ENCODE measurements at places on chromosomes 13 and 19.

GRCh38 chr19:37334179-37335071 is 36.5 kb upstream of the ZNF527 start:
- peak; percentile 75 for DNase-seq

DNA sequence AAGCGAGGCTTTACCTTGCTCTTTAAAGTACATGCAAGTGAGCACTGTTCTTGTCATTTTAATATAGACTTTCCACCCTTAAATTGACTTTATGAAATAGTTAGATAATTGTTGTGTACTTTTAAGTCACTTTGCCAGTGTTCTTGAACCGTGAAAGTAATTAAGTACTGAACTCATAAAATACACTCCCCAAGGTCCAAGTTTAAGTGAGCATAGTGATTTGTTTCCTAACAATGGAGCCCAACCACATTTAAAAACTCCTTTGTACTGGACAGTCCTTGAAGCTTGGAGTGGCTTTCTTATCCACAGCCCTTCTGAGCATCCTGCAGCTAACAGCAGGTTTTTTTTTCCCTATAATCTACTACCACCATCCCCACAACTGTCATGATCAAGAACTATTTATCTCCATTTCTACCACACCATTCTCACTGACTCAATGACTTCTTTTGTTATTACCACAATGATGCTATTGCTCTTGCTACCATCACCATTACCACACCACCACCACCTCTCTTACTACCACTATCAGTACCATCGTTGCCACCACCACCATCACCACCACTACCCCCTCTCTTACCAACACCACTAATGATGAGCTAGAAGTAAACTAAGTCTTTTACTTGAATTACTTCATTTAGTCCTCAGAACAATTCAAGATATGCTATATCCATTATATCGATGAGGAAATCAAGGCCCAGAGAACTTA is 452.6 kb downstream of the DIAPH3 start:
- DNase-seq: no peak

GRCh38 chr19:19642506-19643157 is 825 bp downstream of the GMIP start:
- peak; percentile 39 for DNase-seq

GRCh38 chr13:42967660-42968059 is 24.4 kb downstream of the EPSTI1 start:
- DNase-seq: no peak

DNA sequence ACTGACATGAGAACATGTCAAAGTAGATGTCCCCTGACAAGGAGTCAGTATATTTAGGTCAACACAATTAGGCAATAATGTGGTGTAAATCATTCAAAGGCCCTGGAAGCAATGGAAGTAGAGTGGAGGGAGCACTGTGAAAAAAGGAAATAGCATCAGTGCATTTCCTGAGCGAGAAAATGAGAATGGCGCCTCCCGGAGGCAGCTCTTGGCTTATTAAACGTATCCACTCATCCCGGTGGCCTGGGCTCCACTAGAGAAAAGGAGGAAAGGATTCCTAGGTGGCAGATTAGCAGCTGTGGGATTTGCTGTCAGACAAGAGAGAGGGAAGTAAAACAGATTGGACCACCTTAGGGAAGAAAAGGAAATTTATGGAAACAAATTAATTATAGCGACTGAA is 173.7 kb upstream of the TMTC4 start:
- DNase-seq: no peak

DNA sequence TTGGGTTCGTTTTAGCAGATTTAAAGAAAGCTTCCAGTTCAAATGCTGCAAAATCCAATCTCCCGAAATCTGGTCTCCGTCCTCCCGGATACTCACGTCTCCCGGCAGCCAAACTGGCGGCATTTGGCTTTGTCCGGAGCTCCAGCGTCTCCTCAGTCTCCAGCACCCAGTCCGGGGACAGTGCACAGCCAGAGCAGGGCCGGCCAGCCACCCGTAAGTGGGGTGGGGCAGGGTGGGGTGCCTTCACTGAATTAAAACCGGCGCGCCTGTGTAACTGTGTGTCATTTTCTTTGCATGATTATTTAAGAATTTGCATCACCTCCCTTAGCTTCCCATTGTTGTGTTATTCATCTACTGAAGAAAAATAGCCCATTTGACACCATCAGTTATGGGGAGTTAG is 280.6 kb downstream of the MTUS2 start:
- DNase-seq: no peak

DNA sequence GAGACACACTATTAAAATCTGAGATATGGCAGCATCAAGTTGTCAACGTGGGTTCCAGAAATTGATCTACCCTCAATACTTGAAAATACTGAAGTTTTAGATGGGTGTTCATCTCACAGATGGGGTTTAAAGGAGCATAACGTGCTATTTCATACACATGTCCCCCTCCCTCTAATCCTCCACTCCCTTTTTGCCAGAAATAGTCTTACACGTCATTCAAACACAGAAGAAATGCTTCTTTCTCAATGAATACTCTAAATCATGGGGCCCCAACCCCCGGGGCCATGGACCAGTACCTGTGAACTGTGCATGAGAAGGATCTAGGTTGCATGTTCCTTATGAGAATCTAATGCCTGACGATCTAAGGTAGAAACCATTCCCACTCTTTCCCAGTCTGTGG is 19.6 kb downstream of the KLF12 start:
- no peak for DNase-seq

GRCh38 chr19:11113140-11113708 is 24.0 kb downstream of the LDLR start:
- DNase-seq: no peak

- peak; percentile 43 for DNase-seq
Measured at GRCh38 chr19:49017666-49018351, 918 bp upstream of the LHB start.

GRCh38 chr19:45231891-45232290 is 13.3 kb downstream of the EXOC3L2 start:
- no peak for DNase-seq

- DNase-seq: no peak
Measured at GRCh38 chr19:48966541-48967345, 1.6 kb downstream of the FTL start.

- DNase-seq: no peak
Measured at GRCh38 chr19:33613620-33614000, 8.1 kb upstream of the CHST8 start.

DNA sequence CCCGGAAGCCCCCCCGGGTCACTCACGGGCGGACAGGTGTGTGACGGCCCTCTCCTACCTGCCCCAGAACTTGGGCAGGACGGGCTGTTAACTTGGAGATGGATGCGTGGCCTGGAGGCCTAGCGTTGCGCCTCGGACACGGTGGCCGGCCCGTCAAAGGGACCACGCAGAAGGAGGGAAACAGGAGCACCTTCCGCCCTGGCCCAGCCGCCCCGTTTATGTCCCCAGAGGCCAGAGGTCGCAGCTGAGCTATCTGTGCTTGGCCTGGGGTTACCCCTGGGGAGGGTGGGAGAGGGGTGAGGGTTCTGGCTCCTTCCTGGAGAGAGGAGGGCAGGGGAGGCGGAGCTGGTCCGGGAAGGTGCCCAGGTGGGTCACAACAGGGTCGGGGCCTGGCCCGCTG is 35.6 kb downstream of the GADD45B start:
- DNase-seq: no peak

DNA sequence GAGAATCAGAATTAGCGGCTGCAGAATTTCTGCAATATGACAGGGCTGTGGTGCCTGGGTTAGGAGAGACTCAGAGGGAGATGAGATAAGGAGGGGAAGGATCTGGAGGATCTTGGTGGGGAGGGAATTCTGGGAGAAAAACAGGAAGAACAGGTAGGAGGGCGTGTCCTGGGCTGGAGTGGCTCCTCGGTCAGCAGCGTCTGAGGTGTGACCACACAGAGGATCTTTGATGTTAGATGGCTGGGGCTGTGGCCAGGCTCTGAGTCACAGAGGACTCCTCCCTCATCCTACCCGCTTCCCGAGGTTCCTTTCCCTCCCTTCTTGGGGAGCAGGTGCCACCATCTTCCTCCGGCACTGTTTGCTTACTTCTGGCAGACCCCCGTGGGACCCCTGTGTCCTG is 6.4 kb upstream of the KLK6 start:
- DNase-seq: no peak

DNA sequence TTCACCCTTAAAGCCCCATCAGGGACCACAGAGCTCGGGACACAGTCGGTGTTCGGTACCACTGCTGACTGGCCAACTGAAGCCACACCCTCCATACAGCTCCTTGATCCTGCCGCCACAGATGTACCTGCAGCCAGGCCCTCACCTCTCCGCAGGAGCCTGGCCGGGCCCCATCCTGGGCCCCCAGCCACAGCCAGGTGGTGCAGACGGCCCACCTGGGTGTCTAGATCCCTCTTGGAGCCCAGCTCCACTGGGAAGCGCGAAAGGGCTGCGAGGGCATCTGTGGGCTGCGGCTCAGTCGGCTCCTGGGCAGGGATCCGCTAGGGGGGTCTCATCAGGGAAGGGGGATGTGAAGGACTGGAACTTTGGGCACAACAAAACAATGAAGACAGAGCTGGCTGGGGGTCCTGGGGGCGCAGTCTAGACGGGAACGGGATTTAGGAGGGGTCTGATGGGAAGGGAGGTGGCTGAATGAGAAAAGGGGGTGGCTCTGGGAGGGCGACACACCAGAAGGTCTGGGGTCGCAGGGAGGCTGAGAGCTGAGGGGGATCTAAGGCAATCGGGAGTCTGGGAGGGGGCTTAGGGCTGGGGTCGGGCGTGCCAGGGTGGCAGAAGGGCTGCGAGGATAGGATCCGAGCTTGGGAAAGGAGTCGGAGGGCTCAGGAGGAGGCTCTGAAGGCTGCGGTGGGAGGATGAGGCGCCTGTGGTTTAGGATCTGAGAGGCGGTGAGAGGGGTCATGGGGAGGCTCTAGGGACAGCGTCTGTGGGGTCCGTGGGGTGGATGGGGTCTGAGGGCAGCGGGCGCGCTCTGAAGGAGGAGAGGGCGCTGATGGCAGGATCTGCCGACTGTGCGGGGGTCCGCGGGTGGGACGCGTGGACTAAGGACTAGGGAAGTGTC is 15.8 kb downstream of the PRODH2 start:
- DNase-seq: no peak

DNA sequence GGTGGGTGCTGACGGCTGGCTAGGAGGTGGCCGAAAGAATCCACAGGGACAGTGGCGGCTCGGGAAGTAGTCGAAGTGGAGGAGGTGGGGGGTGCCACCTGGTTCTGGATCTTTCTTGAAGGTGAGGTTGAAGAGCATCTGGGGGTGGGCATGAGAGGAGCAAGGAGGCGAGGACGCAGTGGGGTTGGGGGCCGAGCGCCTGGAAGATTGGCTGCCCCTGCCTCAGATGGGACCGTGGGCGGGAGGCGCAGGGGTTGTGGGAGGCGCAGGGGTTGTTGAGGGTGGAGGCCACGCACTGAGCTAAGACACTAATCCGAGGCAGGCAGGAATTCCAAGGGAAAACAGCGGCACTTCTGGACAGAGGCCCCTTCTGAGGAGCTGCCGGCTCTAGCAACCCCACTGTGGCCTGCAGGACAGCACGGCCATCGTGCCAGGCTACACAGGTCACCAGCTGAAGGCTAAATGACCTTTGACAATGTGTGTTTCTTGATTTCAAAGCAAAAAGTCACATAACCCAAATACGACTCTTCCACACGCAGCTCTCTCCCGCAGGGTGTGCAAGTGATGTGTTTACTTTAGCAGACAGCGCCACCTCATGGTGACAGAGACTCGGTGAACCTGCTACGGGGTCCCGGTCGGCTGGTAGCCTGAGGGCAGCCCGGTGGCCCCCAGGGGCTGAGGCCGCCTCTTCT is 44.1 kb upstream of the RANBP3 start:
- DNase-seq: peak; percentile 69

DNA sequence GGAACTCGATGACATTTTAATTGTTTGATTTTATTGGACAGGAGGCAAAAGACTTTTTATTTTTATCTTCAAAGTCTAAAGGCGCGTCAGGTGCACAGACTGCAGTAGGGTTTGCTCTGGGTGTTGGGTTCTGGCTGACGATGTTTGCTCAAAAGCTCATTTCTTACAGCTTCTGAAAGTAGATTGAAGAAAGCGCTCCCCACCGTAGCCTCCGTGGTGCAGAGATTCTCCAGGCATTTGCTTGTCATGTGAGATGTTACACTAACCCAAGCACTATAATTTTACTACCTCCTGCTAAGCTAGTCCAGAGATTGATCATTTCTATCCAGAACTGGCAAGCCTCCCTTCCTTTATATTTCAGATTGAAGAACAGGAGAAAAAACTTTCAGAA is 14.5 kb upstream of the ATP11A start:
- no peak for DNase-seq

GRCh38 chr13:24922387-24922744 is 158.4 kb downstream of the RNF17 start:
- no peak for DNase-seq

- DNase-seq: no peak
Measured at GRCh38 chr19:16851031-16851712, 22.0 kb downstream of the SIN3B start.

DNA sequence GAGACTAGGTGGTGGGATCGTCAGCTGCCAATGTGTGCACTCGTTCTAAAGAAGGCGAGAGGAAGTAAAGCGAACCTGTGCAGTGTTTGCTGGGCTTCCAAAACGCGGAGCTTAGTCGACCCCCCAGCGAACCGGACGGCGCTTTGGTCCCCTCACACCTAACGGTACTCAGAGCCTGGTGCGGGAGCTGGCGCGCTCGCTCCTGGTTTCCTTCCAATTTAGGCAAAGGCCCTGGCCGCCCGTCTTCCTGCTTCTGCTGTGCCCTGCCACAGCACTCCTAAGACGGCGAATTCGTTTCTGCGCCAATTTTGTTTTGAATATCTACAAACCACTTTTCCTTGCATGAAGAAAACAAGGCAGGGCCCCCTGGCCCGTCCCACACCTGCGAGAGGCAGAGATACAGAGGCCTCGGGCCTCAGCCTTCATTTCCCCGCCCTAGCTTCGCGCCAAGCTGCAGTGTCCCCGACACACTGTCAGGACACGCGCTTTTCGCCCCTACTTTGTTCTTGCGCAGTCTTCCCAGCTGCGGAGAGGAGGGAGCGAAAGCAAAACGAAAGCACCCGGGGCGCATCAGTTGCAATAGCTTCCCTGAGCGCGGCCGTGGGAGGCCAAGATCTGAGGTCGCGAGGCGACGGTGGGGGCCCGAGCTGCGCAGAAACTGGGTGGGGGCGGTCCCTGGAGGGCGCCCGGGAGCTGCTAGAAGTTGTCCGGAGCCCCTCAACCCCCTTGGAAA is 111.9 kb downstream of the KCNRG start:
- peak; percentile 54 for DNase-seq

GRCh38 chr19:40797963-40798682 is 868 bp upstream of the EGLN2 start:
- peak; percentile 39 for DNase-seq
